ENCODE measurements at places on chromosomes 5 and 9. TPM values are rescaled to one million over a fixed set of nuclear protein-coding genes. Genes with fewer than 3 reads are reported as not detected.

The OTULIN gene
- 28.7 TPM for total RNA-seq

The PCDHB6 gene
- 2.1 TPM for total RNA-seq

The SH3PXD2B gene
- 68.9 TPM for total RNA-seq

The ARID3C gene
- total RNA-seq: not detected

The SPATA31C1 gene
- 0.29 TPM for total RNA-seq

The CD274 gene
- total RNA-seq: 0.29 TPM

The TRIM7 gene
- 0.57 TPM for total RNA-seq

DNA sequence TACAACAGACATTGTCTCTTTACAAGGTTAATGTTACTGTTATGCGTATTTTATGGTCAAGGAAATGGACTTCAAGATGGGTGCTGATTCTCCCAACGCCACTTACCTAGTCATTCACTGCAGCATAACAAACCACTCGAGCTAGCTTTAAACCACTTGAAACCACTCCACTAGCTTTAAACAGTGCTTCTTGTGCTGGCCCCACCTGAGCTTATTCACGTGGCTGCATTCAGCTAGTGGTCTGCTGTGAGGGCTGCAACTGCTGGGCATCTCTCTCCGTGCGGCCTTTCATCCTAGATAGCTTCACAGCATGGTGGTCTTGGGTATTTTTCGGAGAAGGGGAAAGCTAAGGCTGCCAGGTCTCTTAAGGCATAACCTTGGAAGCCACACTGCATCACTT, 3.5 kb upstream of the HRH2 start:
- no peak for DNase-seq

DNA sequence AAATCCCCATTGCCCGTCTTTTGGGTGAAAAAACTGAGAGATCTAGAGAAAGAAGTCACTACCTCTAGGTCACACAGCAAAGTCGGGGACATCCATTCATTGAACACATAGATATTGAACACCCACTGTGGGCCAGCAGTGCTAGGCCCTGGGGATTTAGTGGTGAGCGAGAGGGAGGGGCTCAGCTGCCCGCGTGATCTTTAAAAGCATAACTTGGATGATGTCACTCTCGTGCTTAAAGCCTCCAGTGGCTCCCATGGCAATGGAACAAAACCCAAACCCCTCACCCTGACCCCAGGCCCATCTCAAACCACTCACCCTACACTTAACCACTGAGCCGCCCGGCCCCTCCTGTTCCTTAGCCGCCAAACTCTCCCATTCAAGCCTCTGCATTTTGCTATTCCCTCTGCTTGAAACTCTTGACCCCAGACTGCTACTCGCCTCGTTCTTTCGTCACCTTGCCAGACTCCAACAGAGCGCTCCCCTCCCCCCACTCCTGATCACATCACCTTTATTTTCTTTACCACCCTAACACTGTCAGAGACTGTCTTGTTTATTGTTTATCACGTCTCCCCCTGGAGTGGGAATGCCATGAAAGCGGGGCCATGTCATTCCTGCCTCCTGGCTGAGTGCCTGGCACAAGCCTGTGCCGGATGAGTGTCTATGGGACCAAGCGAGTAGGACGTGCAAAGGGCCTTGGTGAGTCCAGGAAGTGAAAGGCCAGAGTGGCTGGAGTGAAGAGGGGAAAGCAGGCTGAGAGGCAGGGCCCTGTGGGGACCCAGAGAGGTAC, 710 bp upstream of the PIP5KL1 start:
- DNase-seq: no peak

DNA sequence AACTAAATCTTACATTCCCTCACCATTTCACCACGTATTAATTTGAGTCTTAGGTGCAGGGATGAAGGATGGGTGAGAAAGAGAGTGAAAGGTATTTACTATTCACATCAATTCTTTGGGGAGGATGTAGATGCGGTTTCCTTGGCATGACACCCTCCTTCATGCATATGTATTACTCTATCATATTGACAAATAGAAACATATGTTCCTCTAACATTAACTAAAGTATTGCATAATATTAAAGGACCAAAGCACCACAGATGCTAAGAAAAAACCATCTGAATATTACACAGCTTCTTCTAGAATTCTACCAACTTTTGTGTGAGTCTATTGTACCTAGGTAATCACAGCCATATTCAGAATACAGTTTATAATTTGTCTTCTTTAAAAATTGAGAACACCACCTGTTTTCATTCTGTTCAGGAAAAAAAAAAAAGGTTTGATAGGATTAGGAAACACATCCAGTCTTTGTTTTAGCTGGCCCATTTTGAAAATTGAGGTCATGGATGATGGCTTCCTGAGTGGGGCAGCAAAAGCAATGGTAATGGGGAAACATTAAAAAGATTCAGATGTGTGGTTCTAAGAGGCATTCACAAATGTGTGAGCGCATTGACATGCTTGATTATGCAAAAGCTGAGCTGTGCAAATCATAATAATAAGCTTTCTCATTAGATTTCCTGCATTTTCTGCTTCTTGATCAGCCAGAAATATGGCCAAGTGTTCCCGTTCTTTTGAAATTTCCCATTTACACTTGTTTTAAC, 1011.5 kb upstream of the NUDT12 start:
- no peak for DNase-seq

- no peak for DNase-seq
These were observed 7.3 kb downstream of the HABP4 start for GRCh38 chr9:96457266-96457665.

- no peak for DNase-seq
These were observed 4.3 kb upstream of the IFNK start for GRCh38 chr9:27519466-27520465.

GRCh38 chr5:52825826-52826225, 38.1 kb downstream of the ITGA1 start:
- no peak for DNase-seq

- no peak for DNase-seq
These were observed 230.8 kb upstream of the NR4A3 start for GRCh38 chr9:99590840-99591239.

DNA sequence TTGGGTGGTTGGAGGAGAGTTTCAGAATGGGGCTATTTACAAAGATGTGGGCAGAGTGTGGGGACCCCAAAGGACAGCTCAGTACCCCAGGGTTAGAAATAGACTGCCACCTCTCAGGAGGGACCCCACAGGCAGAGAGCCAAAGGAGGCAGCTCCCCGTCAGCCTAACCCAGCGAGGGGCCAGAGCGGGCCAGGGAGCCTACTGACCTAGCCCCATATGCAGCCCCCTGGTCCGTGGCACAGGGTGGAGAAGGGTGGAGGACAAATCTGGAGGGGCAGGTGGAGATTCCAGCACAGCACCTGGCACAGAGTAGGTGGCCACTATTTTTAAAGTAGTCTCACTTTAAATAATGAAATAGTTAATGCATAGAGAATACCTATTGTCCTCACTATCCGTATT, 67.2 kb upstream of the ANGPTL2 start:
- no peak for DNase-seq

DNA sequence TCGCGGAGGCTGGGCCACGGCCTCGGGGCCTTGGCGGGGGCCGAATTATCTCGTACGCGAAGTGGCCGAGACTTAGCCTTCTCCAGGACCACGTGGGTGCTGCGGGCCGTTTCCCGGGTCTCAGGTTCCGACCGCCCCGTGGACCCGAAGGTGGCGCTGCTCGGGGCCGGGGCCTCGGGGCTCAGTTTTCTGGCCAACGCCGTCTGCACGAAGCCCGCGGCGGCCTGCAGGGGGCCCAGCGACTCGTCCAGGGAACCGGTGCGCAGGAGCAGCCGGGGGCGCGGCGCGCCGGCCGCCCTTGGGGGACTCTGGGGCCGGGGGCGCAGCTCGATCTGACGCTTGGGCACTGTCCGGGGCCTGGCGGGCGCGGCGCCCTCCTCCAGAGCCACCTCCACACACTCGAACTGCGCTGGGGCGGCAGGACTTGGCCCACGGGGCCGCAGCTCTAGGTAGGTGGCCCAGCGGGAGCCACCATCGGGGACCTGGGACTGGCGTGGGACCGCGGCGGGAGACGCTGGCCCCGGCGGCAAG, 716 bp downstream of the PROB1 start:
- no peak for DNase-seq

DNA sequence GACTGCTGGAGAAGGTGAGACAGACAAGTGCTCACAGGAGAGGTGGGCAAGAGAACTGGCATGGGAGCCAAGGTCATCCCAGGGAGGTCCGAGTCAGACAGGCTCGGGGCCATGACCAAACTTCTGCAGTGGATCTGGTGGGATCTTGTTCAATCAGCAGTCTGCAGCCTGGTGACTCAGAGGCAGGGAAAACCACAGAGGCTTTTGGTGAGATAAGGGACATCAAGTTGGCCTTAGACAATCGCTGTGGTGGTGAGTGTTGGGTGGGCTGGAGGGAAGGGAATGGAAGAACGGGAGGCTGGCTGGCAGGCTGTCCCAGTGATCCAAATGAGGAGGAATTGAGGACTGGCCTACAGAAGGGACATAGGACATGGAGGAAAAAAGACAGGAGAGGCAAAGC, 123.8 kb downstream of the TMEM174 start:
- DNase-seq: no peak

DNA sequence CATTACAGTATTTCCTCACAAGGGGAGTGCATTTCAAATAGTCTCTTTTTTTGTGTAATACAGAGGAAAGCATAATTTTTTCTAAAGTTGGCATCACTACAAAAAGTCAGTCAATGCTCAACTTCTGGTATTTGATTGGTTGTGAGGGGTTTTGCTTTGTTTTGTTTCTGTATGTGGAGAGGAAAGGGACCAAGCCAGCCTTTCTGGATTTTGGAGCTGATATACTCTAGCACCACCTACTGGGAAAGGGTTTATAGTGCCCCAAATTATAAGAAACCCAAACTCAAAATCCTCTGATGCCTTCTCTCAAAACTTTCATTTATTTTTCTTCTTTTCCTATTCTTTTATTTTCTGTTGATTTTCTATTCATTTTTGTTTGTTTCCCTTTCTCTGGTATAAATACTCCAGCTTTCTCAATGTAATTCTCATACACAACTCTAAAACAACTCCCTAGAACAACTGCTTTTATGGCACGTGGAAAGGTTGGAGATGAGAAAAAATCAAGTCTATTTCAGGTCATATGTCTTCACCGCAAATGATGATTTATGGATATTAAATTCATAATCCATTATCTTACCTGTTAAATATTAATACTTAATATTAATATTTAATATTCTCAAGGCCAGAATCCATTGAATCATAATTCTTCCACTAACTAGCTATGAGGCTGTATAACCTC, 69.5 kb upstream of the ANXA1 start:
- no peak for DNase-seq
